ENCODE measurements at places on chromosomes 11 and 22.

DNA sequence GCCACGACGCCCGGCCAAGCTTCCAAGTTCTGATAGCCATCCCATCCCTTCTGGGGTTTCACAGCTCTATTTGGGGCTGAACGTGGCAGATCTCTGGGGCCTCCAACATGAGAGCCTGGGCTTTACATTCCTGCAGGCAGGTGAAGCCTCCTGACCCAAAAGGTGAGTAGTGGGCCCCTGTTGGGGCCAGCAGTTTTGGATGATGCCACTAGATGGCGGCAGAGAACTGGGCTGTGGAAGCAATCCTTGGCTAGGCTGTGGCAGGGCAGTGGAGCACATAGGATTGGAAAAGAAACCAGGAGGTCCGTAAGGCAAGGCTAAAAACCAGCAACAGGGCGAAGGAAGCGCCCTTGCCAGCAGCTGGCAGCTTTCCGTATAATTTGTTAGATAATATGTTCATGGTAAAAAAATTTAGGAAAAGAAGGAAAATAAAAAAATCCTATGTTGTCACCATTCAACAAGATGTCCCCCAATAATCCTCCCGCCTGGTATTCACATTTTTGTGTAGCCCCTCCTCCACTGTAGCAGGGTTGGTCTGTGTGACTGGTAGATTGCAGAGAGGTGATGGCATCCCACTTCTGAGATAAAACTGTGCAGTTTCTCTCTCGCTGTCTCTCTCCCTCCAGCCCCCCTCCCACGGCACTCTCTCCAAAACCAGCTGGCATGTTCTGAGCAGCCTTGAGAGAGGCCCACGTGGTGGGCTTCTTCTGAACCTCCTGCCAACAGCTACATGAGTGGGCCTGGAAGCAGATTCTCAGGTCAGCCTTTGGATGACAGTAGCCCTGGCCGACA is 43.6 kb upstream of the OR4B1 start:
- DNase-seq = peak; percentile 72

GRCh38 chr11:27095059-27095458 is 54.4 kb downstream of the BBOX1 start:
- DNase-seq = no peak

- no peak for DNase-seq
Measured at GRCh38 chr11:65277631-65278277, 16.0 kb downstream of the POLA2 start.

- no peak for DNase-seq
Measured at GRCh38 chr11:20008190-20008870, 151.9 kb downstream of the DBX1 start.

DNA sequence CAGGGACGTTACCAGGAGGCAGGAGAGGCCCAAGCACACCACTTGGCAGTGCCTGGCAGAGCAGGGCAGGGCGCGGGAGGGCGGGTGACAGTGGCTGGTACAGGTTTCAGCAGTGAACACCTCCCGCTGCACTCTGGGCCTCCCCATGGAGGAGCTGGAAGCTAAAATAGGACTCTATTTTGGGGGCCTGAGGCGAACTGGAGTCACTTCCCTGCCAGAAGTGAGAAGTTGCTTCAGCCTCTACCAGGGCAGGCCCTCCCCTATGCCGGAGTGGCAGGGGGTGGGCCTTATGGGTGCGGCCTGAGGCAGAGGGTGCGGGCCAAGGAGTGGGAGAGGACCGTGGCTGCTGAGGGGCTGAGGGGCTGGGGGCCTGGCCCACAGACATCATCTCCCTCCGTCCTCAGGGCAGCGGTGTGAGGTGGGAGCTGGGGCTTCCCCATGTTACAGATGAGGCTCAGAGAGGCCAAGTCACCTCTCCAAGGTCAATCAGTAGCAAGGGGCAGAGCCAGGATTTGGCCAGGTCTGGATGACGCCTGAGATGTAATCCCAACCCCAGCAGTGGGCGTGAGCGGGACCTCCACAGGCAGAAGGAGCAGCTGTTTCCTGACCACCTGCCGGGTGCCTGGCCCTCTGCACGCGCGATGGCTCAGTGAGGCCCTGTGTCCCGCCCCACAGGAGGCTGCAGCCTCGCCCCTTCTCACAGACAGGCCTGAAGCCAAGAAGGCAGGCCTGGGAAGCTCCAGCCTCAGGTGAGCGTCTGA is 39.3 kb downstream of the KCNJ4 start:
- no peak for DNase-seq

DNA sequence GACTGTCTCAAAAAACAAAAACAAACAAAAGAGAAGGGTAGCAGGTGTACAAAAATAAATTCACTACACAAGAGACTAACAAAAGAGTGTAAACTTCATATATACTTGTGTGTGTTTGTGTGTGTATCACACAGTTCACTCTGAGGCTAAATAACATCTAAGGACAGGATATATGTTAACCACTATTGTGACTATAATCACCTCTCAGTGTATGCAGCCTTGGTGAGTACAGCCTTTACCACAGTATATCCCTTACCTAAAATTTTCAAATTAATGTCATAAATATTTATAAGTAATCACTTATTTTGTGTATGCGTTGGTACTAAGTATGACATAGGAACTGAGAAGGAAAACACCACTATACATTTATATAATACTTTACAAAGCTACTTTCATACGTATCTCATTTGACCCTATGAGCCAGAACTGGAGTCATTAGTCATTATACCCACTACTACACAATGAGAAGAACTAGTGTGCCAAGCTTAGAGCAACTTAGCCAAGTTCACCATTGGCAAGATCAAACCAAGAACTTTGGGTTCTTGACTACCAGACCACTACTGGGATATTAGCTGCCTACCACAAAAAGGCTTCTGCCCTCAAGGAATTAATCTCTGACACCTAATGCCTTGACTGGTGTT is 116.7 kb downstream of the SGSM3 start:
- DNase-seq = no peak

- no peak for DNase-seq
Measured at GRCh38 chr11:65435411-65435931, 12.9 kb downstream of the NEAT1 start.

DNA sequence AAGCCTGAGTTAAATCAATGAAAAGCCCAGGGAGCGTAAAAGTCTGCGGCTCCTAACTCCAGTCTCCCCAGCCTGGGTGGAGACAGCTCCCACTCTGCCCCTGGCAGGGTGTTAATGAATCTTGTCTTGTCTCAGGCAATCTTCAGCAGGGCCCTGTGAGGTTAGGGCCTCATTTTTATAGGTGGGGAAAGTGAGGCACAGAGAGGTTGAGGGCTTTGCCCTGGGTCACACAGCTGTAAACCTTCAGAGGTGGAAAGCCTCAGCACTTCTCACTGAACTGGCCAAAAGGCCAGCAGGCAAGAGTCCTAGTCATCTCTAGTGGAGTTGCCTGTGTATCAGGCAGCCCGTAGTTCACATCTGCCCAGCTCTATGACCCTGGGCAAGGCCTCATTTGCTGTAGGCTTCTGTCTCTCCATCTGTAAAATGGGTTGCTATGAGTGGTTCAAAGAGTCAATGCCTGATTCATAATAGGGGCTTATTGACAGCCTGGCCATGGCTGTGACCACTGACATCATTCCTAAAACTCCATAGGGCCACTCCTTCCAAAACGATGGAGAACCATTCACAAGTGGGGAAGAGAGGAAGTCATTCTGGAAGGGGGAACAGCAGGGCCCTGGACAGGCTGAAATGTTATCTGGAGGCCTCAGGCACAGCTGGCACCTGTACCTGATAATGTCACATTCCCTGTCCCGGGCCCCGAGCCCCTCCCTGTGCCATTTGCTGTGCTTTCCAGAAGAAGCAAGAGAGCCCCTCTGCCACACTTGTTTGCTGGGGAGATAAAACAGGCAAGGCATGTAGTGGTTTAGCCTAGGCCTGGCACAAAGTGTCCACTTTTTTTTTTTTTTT is 6.0 kb downstream of the CBX7 start:
- no peak for DNase-seq

- DNase-seq = no peak
Measured at GRCh38 chr22:39459681-39460080, 2.9 kb downstream of the MGAT3 start.

- no peak for DNase-seq
Measured at GRCh38 chr11:85947431-85948272, 92.5 kb downstream of the CCDC83 start.

GRCh38 chr11:77063407-77063806 is 3.4 kb upstream of the CAPN5 start:
- DNase-seq = no peak

- DNase-seq = no peak
Measured at GRCh38 chr11:61636676-61637075, 43.5 kb upstream of the DAGLA start.

DNA sequence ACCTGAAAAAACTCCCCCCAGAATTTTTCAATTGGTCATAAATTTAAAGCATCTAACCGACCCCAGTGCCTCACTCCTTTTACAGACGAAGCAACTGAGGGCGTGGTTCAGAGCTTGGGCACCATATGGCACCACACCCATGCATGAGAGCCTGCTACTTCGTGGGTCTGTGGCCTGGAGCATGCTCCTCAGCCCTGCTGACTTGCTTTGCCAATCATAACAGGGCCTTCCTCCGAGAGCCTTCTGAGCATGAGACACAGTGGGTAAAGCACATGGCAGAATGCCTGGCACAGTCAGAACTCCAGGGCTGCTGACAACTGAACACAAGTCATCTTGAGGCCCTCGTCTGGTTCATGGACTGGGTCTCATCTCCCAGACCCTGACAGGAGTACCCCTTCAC is 33.3 kb downstream of the HIRA start:
- DNase-seq = no peak

GRCh38 chr11:9701799-9702198 is 37.9 kb downstream of the SWAP70 start:
- no peak for DNase-seq

DNA sequence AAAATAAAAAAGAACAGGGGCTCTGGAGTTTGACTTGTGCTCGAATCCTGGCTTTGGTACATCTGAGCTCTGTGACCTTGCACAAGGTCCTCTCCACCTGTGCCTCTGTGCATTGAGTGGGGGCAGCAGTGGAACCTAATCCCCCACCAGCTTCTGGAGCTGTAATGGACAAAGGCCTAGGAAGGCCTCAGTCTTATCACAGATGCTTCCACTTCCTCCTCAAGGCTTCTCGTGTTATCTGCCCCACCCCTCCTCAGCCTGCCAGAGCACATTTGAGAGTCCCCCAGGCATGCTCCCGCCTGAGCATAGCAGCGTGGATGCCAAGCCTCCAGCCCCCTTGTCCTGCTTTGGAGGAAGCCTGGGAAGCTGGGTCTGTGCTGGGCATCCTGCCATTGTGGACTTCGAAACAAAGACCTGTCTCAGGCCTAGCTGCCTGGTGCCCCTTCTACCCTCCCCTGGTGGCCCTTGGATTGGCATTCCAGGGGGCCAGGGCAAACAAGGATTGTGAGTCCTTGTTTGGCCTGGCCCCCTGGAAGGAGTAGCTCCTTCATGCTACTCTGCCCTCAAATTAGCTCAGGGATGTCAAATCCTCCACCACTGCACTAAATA is 15.0 kb downstream of the SLC35E4 start:
- no peak for DNase-seq

Data from CD4-positive, alpha-beta T cell treated with Interleukin-2 at 100 ng/mL for 4 hours (primary cell).